Stimulated activated CD8-positive, alpha-beta memory T cell treated with anti-CD3 and anti-CD28 coated beads, Interleukin-12 subunit alpha, Interleukin-12 subunit beta, amount 100 ng/mL, for 1 hour (primary cell): ENCODE measurements at places on chromosomes 11 and 22.

GRCh38 chr11:20027556-20028013 lies 132.7 kb downstream of the DBX1 start:
- DNase-seq: no peak

- no peak for DNase-seq
Observed at GRCh38 chr11:46326813-46327416, 20.3 kb upstream of the DGKZ start.

DNA sequence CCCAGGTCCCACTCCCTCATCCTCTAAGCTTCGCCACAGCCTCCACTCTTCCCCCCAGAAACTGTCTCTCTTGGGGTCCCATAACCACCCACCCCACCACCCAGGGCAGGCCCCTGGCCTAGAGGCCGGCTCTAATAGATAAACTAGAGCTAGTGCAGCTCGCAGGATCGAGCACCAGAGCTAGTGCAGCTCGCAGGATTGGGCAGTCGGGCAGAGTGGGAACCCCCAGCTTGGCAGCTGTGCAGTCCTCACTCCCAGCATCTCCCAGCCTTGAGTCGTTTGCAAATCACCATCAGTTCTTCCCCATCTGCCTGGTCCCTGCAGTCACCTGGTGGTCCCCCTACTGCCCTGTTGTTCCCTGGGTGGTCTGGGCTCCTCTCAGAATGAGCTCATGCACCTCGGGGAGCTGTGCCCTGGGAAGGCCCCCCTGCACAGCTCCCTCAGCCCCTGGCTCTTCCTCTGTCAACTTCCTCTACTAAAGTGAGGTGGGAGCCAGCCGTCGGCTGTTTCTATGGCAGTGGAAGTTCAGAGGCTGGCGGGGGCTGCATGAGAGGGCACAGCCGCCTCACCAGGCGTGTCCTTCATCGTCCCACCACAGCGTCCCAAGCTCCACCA lies 15.5 kb upstream of the SHANK2 start:
- no peak for DNase-seq

- peak; percentile 67 for DNase-seq
Observed at GRCh38 chr11:66328302-66329144, 7.7 kb downstream of the RIN1 start.

GRCh38 chr11:19018901-19019300 lies 41.6 kb downstream of the MRGPRX2 start:
- no peak for DNase-seq

- no peak for DNase-seq
Observed at GRCh38 chr11:92888696-92889095, 80.8 kb upstream of the MTNR1B start.

DNA sequence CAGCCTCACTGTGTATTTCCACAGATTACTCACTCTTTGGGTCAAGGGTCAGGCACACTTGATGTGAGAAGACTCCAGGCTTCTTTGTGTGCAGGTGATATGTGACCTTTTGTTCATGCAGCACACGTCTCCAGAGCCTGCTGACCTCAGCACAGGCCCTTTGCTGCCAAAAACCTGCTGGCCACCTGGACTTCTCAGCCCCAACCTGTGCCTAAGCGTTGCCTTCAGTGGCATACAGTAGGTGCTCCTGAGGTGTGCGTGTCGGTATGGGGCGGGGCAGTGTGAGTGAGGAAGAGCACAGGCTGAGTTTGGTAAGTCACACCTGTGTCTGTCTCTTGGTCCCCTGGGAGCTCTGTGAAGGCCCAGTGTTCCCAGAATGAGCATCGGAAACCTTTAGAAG lies 58.1 kb downstream of the WNT11 start:
- no peak for DNase-seq

DNA sequence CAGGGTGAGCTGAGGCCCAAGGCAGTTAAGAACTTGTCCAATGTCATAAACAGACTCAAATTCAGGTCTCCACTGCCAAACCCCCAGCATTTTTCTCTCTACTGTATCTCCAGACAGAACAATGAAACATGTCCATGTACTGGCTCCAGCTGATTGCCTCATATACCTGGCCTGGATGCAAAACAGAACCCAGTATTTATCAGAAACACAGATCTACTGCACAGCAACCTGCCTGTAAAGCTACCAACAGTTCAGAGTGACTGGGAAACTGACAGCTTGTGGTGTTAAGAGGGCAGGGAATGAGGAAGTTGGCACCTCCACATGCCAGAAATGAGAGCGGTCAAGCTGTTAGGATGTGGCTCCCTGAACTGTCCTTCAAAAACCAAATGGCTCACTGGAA lies 41.6 kb downstream of the C11orf71 start:
- no peak for DNase-seq

- DNase-seq: no peak
Observed at GRCh38 chr22:33512908-33513307, 407.4 kb downstream of the LARGE1 start.

GRCh38 chr11:66878474-66878873 lies 21.6 kb downstream of the LRFN4 start:
- DNase-seq: no peak

- DNase-seq: no peak
Observed at GRCh38 chr11:129251067-129251466, 58.9 kb upstream of the ARHGAP32 start.

DNA sequence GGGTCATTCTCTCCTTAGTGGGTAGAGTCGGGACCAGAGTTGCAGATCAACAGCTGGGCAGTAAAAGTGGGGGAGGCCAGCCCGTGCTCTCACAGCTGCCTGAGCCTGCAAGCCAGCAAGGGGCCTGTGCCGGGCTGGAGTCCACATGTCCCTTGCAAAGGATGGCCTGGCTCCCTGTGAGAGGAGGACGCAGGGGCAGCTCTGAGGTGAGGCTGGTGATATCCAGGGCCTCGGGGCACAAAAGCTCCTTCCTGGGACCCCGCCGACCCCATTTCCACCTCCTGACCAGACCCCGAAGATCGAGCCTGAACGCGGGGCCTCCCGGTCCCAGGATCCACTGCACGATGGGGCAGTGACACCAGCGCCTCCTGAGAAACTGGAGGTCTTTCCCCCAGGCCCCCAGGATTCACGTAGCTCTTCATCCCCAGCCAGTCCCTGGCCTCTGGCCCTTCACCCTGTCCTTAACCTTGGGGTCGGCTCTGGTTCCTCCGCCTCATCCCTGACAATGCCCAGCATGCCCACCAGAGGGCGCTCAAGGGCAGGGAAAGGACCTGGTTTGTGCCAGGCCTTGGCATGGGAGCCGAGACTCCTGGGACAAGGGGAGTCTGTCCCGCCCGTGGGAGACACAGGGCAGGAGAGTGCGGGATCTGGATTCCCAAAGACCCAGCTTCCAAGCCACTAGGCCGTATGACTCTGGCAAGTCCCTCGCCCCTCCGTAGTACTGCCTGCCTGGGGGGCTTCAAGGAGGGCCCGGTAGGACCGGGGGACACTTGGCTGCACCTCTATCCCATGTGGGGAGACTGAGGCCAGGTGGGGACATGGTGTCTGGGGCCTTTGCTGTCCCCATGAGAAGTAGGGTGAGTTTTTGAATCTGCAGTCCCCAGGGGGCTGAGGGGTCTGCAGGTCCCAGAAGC lies 17.8 kb upstream of the WNT7B start:
- DNase-seq: peak; percentile 72

- DNase-seq: no peak
Observed at GRCh38 chr11:65366340-65366773, 11.8 kb downstream of the TIGD3 start.
